ENCODE measurements at places on chromosomes 12 and 14.

- no peak for DNase-seq
Observed at GRCh38 chr12:73935817-73936216, 601.8 kb upstream of the ATXN7L3B start.

DNA sequence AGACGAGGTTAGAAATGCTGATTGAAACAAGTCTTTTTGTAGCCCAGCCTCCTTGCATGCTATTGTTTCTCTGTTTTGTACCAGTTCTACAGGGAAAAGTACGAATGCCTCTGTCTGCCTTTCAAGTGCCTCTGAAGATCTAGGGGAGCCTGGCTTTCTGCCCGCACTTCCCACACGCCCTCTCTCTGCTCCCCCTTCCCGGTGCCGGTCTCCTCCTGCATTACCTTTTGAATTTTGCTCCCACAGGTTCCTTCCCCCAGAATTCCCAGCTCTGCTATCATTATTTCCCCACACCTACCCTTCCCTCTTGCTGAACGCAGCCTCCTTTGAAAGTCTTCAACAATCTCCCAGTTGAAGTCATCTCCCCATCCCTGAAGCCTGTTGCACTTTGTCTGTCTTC is 689.7 kb downstream of the BCL11B start:
- DNase-seq: no peak

GRCh38 chr12:69401940-69402339 is 42.4 kb downstream of the YEATS4 start:
- no peak for DNase-seq

GRCh38 chr12:130367003-130367402 is 29.3 kb downstream of the PIWIL1 start:
- no peak for DNase-seq

DNA sequence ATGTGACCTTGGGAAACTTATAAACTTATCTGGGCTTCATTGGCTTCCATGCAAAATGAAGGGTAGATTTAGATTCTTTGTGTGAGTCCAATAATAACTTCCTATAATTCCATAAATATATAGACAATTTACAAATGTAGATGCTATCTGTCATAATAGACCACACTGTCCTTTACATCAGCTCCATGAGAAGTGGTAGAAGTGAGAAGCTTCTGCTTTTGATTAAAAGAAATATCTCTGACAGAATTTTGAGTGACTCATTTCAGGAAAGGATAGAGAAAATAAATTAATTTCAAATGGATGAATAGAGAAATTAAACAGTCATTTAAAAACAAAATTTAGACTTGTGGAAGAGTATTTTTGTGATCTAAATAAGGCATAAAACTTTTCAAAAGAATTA is 329.7 kb upstream of the ATP2B1 start:
- DNase-seq: no peak

- no peak for DNase-seq
Observed at GRCh38 chr14:25484906-25485305, 435.0 kb upstream of the STXBP6 start.

DNA sequence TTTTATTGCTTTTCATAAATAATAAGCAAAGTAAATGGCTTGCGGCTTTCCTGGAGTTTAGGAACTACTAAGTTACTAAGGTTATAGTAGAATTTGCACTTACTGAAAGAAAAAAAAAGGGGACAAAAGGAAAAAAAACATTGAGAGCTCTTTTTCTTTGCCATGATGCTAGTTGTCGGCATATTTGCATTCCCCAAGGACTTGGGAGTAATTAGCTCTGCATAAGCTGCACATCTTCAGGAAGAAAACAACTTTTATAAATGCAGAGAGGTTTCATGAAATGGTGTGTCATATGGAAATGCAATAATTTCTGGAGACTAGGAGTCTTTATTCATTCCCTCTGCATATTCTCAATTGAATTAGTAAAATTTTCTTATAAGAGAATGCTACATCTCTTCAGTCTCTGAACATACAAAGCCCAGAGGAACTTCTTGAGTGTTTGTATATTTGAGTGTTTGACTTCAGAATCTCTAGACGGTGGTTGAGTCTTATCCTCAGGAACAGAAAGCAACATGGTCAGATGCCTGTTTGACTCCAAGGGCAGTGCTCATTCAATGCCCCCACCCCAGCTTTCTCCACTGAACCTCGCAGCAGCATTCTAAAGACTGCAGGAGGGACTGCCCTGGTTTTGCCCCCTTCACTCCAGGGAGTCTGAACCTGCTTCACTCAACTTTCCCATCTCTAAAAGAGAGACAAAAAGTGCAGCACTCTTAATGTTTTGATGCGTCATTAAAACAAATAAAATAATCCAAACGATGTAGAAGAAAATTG is 158.9 kb upstream of the EEA1 start:
- no peak for DNase-seq

DNA sequence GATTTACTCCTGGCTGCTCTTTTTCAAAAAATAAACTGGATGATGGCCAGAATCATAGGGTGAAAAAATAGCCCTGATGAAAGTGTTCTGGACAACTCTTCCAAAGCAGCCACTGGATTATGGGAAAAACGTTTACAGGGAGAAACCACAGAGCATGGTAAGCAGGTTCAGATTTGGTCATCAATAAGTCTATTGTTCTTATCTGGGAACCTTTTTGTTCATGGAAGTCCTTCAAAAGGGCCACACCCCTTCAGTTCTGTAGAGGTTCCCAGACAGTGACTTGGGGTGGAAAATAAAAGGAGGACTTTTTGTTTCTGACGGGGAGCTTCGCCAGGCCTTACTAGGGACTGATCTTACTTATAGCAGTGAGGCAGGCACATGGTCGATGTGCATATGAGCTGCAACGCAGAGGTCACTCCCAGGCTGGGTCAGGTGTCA is 117.4 kb upstream of the SLC38A2 start:
- DNase-seq: no peak

GRCh38 chr12:124914392-124915238 is at the start of gene UBC:
Gene UBC, minus strand, starts transcription at chr12:124914650. Its CDS starts 879 bp downstream, at chr12:124913771.
- no peak for DNase-seq

- DNase-seq: no peak
Observed at GRCh38 chr12:38056701-38057689, 259.6 kb upstream of the ALG10B start.

DNA sequence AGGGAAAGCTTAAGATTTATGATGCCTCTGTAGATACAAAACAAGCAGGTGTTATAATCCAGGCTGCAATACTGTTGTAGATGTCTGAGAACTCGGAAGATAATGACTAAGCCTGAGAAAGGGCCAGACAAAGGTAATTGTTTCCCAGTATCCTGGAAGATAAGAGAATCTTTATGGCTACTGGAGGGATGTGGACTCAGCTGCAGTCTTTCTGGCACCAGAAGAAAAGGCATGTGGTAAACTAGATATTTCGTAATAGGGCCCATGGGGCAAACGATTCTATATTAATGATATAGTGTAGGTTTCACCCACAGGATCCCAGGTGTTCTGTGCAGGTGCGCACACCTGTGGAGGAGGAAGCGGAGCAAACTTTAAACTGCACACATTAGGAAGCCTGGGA is 9.2 kb upstream of the APOLD1 start:
- DNase-seq: no peak

DNA sequence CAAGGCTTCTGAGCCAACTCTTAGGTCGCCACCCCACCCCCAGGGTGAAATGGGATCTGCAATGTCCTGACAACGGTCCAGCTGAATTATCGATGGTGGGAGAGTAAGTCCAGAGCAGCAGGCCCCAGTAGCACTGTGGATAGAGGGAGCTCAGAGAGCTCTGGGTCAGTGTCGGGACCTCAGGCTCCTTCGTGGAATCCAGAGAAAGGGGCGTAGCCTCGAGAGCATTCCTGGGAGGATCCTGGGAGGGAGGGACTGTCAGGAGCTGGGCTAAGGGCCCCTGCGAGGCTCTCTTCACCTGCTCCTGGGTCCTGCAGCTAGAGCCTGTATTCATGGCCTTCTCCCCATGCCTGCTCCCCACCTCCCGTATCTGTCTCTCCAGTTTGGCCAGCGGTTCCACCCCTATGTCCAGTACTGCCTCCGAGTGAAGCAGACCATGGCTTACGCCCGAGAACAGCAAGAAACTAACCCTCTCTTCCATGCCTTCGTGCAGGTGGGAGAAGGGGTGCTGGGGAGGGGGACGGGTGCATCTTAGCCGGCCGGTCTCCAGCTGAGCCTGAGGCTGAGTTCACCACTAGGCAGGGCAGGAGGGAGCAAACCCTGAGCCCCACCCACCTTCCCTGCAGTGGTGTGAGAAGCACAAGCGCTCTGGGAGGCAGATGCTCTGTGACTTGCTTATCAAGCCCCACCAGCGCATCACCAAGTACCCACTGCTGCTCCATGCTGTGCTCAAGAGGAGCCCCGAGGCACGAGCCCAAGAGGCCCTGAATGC is 6.6 kb downstream of the PLEKHG6 start:
- DNase-seq: no peak

DNA sequence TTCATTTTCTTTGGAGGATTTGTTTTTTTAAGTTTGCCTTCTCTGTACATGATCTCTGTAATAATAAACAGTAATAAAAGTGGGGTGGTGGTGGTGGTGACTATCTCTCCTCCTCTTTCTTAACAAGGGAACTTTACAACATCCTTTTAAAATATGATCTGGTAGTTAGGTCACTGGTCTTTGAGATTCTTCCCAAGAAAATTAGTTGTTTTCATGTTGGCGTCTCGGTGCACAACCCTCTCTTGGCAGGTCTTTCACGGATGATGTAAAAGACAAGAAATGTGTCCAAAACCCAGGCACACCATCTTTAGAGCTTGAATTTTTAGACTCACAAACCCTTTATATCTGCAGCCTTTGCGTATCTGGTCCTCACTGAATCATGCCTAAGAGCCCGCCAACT is 488.5 kb upstream of the TBX3 start:
- no peak for DNase-seq

DNA sequence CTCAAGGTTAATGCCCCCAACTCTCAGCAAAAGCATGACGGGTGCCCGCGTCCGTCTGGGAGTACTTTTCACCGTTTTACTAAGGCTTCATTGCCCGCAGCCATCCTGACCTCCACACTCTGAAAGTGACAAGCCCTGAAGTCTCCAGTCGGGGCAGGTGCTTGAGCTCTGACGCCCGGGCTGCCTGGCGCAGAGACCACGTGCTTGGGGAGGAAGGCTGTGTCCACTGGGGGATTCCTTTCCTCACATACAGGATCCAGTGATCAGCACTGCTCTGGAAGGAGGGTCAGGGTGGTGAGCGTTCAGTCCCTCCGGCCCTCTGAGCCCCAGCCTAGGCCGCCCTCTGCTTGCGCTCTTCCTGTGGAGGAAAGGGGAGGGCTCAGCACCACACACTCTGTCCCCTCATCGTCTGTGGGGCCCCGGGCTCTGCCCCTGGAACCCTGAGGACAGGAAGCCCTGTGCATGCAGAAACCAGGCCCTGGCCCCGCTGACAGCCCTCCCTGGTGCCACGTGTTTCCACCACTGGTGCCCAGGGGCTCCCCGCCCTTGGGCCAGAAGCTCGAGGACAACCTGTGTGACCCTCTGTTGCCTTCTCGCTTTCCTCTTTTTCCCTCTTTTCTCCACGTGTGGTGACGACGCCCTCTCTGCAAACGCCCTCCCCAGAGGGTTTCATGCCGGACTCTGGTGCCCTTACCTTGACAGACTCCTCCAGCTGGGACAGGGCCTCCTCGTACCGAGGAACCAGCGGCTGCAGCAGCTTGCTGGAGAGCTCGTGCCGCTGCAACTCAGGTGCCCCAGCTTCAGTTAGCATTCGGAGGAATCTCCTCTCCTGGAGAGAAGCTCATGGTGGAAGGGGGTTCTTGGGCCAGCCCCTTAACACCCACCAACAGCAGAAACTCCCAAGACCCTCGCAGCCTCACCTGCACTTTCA is 4.9 kb downstream of the DDX51 start:
- DNase-seq: no peak

- no peak for DNase-seq
Observed at GRCh38 chr12:62211510-62211909, 48.7 kb upstream of the USP15 start.

GRCh38 chr12:5756338-5756842 is 188.7 kb downstream of the ANO2 start:
- DNase-seq: no peak

- no peak for DNase-seq
Observed at GRCh38 chr12:122111089-122111641, 32.6 kb downstream of the MLXIP start.

DNA sequence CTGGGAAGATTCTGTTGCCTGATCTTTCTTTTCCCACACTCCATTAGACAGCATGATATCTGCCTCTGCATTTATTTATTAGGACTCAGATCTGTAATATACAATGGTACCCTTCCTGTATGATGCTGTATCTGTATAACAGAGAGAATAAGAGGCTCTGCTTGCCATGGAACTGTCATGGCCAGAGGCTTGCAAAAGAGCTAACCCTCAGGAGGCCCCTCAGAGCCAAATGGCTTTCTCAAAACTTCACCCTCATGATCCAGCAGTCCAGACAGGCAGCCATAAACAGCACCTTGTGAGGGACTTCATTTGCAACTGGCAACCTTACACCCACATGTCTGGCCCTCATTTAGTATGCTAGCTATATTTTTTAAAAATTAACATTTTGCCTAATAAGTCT is 57.6 kb downstream of the TMEM30B start:
- DNase-seq: no peak

DNA sequence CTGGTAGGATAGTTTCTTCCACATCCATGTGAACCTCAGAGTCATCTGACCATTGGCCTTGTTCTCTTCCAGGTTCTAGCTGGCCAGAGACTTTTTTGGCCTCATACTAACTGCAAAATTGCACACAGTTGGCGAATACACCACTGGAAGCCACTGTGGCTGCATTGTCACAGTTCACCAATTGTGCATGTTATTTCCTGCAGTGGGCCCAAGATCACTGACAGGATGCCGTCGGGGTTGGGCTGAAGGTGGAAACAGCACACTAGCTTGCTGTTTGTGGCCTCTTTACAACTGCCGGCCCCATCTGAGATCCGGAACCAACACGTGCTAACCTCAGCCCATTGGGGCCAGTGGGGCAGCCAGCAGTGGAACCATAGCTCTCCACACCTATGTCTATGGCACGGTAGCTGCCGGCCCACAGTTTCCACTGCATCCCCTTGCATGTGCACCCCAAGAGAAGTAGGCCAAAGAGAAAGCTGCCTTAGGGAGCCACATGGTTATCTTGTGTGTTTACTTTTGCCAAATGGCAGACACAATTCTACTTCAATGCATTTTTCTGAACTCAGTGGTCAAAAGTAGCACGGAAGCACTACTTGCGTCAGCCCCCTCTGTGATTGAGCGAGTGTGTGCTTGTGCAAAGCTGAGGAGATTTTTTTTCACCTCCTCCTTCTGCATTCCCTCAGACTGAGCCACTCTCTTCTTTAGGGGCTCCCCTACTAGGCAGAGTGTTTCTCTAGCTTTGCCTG is 464.0 kb downstream of the RAD51B start:
- no peak for DNase-seq

DNA sequence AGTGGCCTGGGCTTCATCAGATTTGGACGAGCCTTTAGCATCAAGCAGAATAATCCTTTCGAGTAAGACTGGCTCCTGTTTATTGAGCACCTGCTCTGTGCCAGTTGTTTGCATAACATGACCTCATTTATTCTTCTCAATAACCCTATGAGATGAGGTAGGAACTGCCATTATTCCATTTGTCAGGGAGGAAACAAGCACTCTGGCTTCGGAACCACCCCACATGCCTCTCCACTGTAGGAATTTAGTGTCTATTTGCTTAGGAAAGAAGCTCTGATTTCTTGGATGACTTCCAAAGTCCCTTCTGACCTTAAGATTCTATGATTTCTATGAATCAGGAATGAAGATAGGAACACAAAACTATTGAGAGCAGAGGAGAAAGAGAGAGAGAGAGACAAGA is 11.0 kb downstream of the SAMD4A start:
- no peak for DNase-seq
